Lower lobe of right lung (tissue), 2 donors: ENCODE measurements at places on chromosomes 16 and 17. TPM values are rescaled to one million over a fixed set of nuclear protein-coding genes. Genes with fewer than 3 reads are reported as not detected.

DNA sequence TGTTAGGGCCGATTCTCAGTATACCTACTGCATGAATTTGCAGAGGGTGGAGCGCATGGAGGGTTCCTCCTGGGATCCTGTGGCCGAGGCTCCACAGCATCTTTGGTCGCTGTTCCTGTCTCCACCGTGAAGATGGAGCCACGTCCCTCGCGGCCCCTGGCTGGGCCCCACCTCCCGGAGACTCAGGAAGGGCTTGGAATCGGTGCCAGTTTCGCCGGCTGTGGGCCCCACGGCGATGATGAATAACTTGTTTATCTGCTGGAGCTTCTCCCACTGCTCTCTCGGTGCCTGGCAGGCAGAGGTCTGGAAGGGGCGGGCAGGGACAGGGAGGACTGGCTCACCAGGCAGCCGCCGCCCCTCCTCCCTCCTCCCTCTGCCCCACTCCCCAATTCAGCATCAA is 8.1 kb downstream of the SLC5A11 start:
- peaks cover 6% of the 10 kb centered on the region for H3K4me1 ChIP-seq
- no peaks in the 10 kb centered on the region for H3K36me3 ChIP-seq
- no peak overlapping the region for H3K4me3 ChIP-seq
- no peak for DNase-seq
- no peaks in the 10 kb centered on the region for H3K27me3 ChIP-seq

- H3K36me3 ChIP-seq, result peaks cover 26% of the 10 kb centered on the region
- peaks cover 38% of the 10 kb centered on the region for H3K4me1 ChIP-seq
- no peaks in the 10 kb centered on the region for H3K27me3 ChIP-seq
- H3K4me3 ChIP-seq, result no peak overlapping the region
- peak; percentile 82 for DNase-seq
Measured at GRCh38 chr17:82874011-82874835, 34.4 kb upstream of the ZNF750 start.

DNA sequence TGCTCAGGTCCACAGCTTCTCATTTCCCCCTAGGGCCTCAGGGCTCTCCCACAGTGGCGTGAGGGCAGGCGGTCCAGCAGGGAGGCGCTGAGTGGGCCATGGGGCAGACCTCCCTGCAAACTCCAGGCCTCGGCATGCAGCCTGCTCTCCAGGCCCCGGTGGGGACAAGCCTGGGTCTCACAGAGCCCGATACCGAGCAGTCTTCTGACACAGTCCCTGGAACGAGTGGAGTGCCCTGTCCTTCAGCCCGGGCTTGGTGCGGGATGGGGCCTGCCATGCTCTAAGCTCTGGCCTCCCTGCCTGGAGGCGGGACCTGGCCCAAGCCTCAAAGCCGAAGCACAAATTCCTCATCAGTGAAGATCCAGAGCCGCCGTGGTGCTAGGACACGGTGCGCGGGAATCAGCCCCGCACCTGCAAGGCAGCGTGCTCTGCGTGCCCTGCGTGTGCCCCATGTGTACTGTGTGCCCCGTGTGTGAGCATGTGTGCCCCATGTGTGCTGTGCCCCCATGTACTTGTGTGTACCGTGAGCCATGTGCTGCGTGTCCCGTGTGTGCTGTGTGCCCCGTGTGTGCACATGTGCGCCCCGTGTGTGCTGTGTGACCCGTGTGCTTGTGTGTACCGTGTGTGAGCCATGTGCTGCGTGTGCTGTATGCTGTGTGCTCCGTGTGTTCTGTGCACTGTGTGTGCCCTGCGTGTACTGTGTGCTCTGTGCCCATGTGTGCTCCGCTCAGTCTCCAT is 56.1 kb downstream of the ENGASE start:
- H3K27ac ChIP-seq, result no peak overlapping the region
- no peaks in the 10 kb centered on the region for H3K4me1 ChIP-seq
- no peak overlapping the region for H3K4me3 ChIP-seq
- peaks cover 64% of the 10 kb centered on the region for H3K27me3 ChIP-seq
- no peaks in the 10 kb centered on the region for H3K36me3 ChIP-seq

DNA sequence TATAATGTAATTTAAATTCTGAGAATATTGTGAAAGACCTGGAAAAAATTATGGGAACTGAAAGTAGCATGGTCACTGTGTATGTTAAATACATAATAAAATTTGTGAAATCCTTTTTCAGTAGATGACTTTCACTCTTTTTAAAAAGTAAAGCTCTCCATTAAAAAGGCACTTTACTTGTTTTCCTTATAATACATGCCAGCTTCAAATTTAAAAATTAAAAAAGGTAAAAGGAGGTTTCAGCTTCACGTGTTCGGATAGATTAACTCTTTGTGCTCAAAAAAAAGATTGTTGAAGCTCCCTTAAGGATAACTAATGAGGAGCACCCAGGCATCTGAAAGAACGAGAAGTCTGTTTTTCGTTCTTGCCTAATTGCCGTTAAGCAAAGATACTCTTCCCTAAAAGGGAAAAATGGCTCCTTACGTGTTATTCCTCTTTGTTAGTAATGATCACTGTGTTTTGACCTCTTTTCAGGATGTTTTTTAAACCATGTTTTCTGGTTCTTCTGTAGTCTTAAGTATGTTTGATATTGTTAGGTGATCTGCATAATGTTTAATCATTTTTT is 87.8 kb downstream of the TUBD1 start:
- H3K27me3 ChIP-seq, result no peaks in the 10 kb centered on the region
- H3K4me1 ChIP-seq, result peaks cover 16% of the 10 kb centered on the region
- no peaks in the 10 kb centered on the region for H3K36me3 ChIP-seq
- peak overlapping the region; percentile 34 for H3K4me3 ChIP-seq

DNA sequence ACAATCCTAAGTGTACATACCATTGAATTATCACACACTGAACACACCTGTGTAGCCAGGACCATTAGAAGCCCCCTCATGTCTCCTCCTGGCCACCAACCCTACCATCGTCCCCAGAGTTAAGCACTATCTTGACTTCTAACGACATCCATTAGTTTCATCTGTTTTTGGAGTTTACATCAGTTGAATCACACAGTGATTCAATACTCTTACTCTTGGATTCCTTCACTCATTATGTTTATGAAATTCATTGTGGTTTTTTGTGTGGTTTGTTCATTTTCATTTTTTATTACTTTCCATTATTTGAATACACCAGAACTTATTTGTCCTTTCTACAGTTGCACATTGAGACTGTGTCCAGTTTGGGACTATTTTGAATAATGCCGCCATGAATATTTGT is 13.6 kb downstream of the DRC7 start:
- H3K27me3 ChIP-seq, result no peaks in the 10 kb centered on the region
- H3K36me3 ChIP-seq, result no peaks in the 10 kb centered on the region
- H3K4me3 ChIP-seq, result no peak overlapping the region
- no peak for DNase-seq
- no peaks in the 10 kb centered on the region for H3K4me1 ChIP-seq

- H3K27ac ChIP-seq, result no peak overlapping the region
- H3K4me3 ChIP-seq, result no peak overlapping the region
- H3K27me3 ChIP-seq, result no peaks in the 10 kb centered on the region
- no peak for DNase-seq
- peaks cover 37% of the 10 kb centered on the region for H3K4me1 ChIP-seq
Measured at GRCh38 chr16:74580833-74581232, 26.1 kb downstream of the GLG1 start.

DNA sequence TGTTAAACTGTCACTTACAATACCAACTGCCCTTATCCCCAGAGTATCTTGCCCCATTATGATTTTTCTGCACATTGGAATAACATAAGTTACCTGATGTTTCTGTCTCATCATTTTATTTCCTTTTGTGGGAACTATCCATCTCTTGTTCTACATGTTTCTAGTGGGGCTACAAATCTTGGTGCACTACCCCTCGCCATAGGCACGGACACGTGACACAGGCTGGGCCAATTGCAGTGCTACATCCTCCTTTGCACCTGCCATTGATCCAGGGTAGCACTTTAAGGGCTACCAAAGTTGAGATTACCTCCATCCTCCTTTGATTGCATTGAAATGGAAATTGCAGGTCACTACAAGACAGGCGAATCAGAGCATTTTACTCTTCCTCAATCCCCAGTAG is 14.2 kb upstream of the SYT17 start:
- no peak overlapping the region for H3K27ac ChIP-seq
- H3K36me3 ChIP-seq, result no peaks in the 10 kb centered on the region
- no peak overlapping the region for H3K4me3 ChIP-seq
- H3K27me3 ChIP-seq, result no peaks in the 10 kb centered on the region
- no peak for DNase-seq

GRCh38 chr17:62723842-62724241 is 84.3 kb downstream of the MARCHF10 start:
- DNase-seq, result no peak
- H3K4me1 ChIP-seq, result peaks cover 9% of the 10 kb centered on the region
- H3K36me3 ChIP-seq, result no peaks in the 10 kb centered on the region
- no peaks in the 10 kb centered on the region for H3K27me3 ChIP-seq
- no peak overlapping the region for H3K27ac ChIP-seq

DNA sequence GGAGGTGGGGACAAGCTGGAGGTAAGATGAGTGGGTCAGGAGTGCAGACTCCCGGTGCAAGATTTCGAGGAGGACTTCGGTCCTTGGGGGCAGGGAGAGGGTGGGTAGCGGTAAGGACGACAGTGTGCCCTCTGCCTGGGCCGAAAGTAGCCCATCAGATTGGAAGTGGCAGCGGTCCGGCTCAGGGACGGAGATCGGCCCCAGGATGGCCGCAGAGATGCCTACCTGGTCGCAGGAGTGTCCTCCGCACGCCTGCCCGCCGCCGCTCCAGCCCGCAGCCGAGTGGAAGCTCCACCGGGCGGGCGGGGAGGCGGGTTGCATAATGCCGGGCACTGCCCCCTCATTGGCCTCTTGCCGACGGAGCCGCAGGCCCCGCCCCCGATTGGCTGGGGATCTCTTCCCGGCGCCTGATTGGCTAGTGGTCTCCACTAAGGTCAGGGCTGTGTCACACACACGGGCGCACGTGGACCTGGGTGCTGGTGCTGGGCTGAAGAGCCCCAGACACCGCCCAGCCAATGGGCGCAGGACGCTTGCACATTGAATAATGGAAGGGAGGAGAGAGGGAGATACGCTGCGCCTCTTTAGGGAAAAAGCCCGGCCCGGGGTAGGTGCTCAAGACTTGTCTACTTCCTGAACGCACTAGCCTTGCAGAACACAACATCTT is at the start of gene PER1:
Gene PER1, minus strand, starts transcription at position 293 of the 664 bp plus-strand sequence. CDS start 1,698 bp downstream, outside the sequence.
- DNase-seq, result peak; percentile 99
- no peaks in the 10 kb centered on the region for H3K27me3 ChIP-seq
- H3K4me1 ChIP-seq, result peaks cover 56% of the 10 kb centered on the region
- peaks cover 48% of the 10 kb centered on the region for H3K36me3 ChIP-seq
- peak within 1 kb of the TSS; percentile 99 for H3K27ac ChIP-seq

- DNase-seq, result no peak
- no peaks in the 10 kb centered on the region for H3K36me3 ChIP-seq
- no peak overlapping the region for H3K27ac ChIP-seq
- no peaks in the 10 kb centered on the region for H3K27me3 ChIP-seq
- no peaks in the 10 kb centered on the region for H3K4me1 ChIP-seq
- no peak overlapping the region for H3K4me3 ChIP-seq
Measured at GRCh38 chr16:80824623-80825364, 20.4 kb upstream of the CDYL2 start.

GRCh38 chr16:57003439-57004386 is 14.4 kb downstream of the NLRC5 start:
- no peak overlapping the region for H3K4me3 ChIP-seq
- no peak for DNase-seq
- H3K4me1 ChIP-seq, result peaks cover 26% of the 10 kb centered on the region
- peaks cover 7% of the 10 kb centered on the region for H3K36me3 ChIP-seq
- H3K27ac ChIP-seq, result no peak overlapping the region

DNA sequence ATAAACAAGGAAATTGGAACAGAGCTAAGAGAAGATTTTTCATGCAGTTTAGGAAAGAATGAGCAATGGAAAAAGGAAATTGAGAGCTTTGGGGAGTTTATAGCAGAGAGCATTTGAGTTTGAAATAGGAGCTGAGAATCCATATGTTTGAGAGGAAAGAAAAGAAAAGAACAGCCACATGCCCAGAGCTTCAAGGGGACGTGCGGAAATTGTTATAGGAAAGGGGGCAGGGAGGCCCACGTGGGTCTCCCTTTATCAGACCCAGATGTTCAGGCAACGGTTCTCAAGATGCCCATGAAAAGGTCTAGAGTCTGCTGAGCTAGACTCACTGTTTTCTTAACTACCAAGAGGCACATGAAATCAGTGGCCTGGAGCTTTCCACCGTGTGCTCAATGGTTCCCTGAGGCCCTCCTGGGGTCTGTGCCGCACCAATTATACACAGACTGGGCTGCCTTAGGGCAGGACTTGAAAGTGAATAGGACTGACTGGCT is 31.2 kb downstream of the CHD9 start:
- H3K4me1 ChIP-seq, result peaks cover 83% of the 10 kb centered on the region
- H3K27me3 ChIP-seq, result no peaks in the 10 kb centered on the region
- no peak for DNase-seq
- H3K4me3 ChIP-seq, result no peak overlapping the region
- H3K27ac ChIP-seq, result peak overlapping the region; percentile 80
- no peaks in the 10 kb centered on the region for H3K36me3 ChIP-seq

The TBX4 gene
- total RNA-seq, result 22.3 TPM

The KRTAP4-11 gene
- not detected for total RNA-seq

The METTL9 gene
- total RNA-seq, result 74.1 TPM

The ALDH3A2 gene
- total RNA-seq, result 115 TPM
